Nephron progenitor cell (in vitro differentiated cells): ENCODE measurements at places on chromosomes 3 and 15.

DNA sequence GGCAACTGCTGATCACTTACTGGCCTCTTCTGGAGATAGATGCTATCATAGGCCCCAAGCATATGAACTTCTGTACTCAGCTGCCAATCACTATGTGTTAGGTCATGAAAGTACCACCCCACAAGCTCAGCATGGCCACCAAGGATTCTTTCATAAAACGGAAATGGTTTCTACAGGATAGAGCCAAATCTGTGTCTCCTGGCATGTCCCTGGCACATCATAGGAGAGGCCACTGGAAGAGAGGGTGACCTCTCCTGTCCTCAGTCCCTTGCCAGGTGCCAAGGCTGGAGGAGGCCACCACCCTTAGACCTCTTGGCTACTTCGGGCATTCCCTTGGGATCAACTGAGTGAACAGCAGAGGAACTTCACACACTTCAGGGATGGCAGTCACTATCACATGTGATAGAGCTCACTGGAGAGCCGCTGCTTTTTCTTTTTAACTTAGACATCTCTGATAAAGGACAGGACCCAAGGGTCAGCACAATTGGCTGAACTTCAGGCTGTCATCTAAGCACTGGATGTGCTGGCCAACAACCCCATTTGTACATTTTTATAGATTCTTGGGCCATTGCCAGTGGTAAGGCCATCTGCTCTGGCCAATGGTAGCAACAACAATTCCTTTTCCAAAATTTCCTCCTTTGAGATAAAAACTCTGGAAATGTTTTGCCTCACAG lies 425.2 kb downstream of the SQOR start:
- no peak for DNase-seq
- H3K4me1 ChIP-seq = no peaks in the 10 kb centered on the region
- H3K27ac ChIP-seq = no peak overlapping the region
- H3K36me3 ChIP-seq = no peaks in the 10 kb centered on the region

DNA sequence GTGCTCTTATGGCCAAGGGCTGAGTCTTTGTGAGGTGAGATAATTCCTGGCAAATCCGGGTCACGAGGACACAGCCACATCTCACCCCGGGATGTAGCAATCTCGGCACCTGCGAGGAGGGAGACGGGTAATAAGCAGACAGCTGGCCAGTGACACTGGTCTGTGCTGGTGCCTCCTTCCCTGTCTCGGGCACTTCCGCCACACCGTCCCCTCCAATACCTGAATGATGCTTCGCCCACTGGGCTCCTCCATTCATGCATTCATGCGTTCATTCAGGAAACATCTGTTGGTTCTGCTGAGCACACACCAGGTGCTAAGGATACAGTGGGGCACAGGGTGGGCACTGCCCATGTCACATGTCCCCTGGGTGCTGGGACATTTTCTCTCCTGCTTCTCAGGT lies 60.1 kb downstream of the ATP10A start:
- no peak overlapping the region for H3K27ac ChIP-seq
- peaks cover 37% of the 10 kb centered on the region for H3K4me1 ChIP-seq
- DNase-seq = no peak
- H3K4me3 ChIP-seq = no peak overlapping the region
- H3K36me3 ChIP-seq = no peaks in the 10 kb centered on the region

GRCh38 chr3:49813497-49814174 lies at the start of gene UBA7:
UBA7 (minus strand) TSS chr3:49813953; CDS start chr3:49813787, 166 bp downstream.
- DNase-seq = no peak
- no peaks in the 10 kb centered on the region for H3K36me3 ChIP-seq
- H3K27me3 ChIP-seq = peaks cover 3% of the 10 kb centered on the region
- peaks cover 12% of the 10 kb centered on the region for H3K4me1 ChIP-seq
- H3K4me3 ChIP-seq = no peak within 1 kb of the TSS

DNA sequence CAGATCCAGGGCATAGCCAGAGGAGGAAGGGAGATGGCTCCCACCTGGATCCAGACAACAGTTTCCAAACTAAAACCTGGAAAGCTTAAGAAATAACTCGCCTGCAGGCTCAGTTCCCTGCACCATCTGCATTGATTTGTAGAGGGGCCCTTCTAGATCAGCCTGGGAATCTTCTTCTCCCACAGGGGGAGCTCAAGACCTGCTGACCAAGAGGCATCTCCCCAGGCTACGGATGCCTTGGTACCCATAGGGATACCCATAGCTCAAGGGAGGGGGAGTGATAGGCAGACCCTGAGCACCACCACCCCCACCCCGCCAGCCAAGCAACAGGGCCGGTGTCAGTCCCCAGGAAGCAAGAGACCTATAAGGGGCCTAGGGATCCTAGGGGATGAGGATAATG lies 28.0 kb upstream of the DCLK3 start:
- peak; percentile 40 for DNase-seq
- H3K4me1 ChIP-seq = no peaks in the 10 kb centered on the region
- no peaks in the 10 kb centered on the region for H3K36me3 ChIP-seq
- no peak overlapping the region for H3K4me3 ChIP-seq

GRCh38 chr3:153331676-153332075 lies 169.7 kb downstream of the RAP2B start:
- DNase-seq = no peak
- no peak overlapping the region for H3K27ac ChIP-seq
- H3K27me3 ChIP-seq = peaks cover 4% of the 10 kb centered on the region
- H3K4me3 ChIP-seq = no peak overlapping the region
- H3K4me1 ChIP-seq = no peaks in the 10 kb centered on the region

GRCh38 chr15:70669006-70669602 lies 94.3 kb downstream of the UACA start:
- DNase-seq = no peak
- no peaks in the 10 kb centered on the region for H3K36me3 ChIP-seq
- H3K27ac ChIP-seq = no peak overlapping the region
- H3K4me3 ChIP-seq = no peak overlapping the region
- no peaks in the 10 kb centered on the region for H3K27me3 ChIP-seq

DNA sequence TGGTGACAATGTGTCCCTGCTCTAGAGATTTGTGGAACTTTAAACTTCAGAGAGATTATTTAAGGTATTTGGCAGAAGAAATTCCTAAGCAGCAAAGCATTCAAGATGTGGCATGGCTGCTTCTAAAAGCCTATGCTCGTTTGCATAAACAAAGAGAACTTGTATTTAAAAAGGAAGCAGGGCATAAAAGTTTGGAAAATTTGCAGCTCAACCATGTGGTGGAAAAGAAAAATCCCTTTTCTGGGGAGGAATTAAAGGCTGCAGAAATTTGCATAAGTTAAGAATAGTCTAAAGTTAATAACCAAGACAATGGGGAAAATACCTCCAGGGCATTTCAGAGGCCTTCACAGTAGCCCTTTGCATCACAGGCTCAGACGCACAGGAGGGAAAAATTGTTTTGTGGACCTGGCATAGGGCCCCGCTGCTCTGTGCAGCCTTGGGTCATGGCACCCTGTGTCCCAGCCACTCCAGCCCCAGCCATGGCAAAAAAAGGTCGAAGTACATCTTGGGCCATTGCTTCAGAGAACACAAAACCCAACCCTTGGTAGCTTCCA lies 1109.1 kb downstream of the OTOL1 start:
- H3K27me3 ChIP-seq = no peaks in the 10 kb centered on the region
- no peak overlapping the region for H3K27ac ChIP-seq
- no peak for DNase-seq
- peaks cover 14% of the 10 kb centered on the region for H3K4me1 ChIP-seq

GRCh38 chr3:4996771-4997291 lies 17.6 kb downstream of the BHLHE40 start:
- DNase-seq = no peak
- H3K4me3 ChIP-seq = no peak overlapping the region
- no peak overlapping the region for H3K27ac ChIP-seq
- H3K27me3 ChIP-seq = peaks cover 10% of the 10 kb centered on the region
- no peaks in the 10 kb centered on the region for H3K36me3 ChIP-seq

DNA sequence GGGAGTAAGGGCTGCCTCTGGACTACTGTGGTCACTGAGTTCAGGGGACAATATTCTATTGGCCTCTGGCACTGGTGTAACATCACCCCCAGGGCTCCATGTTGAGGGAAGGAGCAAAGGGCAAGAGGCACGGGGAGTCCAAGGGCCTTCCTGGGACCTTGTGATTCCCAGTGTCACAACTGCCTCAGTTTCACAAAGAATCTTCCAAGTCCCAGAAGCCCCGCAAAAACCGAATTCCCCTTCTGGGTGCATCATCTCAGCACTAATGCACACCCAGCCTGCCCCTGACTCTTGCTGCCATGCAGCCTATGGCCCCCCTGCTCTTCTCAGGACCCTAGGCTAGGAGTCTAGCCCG lies 5.5 kb downstream of the AMOTL2 start:
- H3K4me3 ChIP-seq = no peak overlapping the region
- DNase-seq = no peak
- H3K36me3 ChIP-seq = peaks cover 50% of the 10 kb centered on the region

- peaks cover 15% of the 10 kb centered on the region for H3K4me1 ChIP-seq
- H3K27me3 ChIP-seq = no peaks in the 10 kb centered on the region
- H3K4me3 ChIP-seq = no peak overlapping the region
- no peak overlapping the region for H3K27ac ChIP-seq
- no peaks in the 10 kb centered on the region for H3K36me3 ChIP-seq
Measured at GRCh38 chr3:153704115-153704514, 417.1 kb upstream of the ARHGEF26 start.

GRCh38 chr3:25150199-25150598 lies 277.9 kb upstream of the RARB start:
- H3K4me3 ChIP-seq = no peak overlapping the region
- no peaks in the 10 kb centered on the region for H3K36me3 ChIP-seq
- H3K27ac ChIP-seq = no peak overlapping the region
- DNase-seq = no peak

DNA sequence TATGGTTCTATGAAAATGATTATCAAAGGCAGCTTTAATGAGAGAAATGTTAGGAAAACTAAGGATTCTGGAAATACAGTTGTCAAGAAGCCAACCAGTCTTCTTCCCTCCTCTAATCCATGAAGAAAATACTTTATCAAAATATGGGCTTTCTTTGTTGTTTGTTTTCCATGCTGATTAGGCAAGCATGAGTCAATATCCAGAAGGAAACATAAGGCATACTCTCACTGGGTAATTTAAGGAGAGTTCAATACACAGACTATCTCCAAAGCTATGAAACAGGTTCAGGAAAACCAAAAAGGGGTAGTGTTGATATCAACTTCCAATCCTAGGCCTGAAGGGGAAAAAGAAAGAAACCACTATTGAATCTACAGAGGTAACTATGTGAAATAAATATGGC lies 68.7 kb upstream of the CMC1 start:
- H3K4me3 ChIP-seq = no peak overlapping the region
- no peak for DNase-seq
- no peak overlapping the region for H3K27ac ChIP-seq
- no peaks in the 10 kb centered on the region for H3K27me3 ChIP-seq

GRCh38 chr3:39434574-39434973 lies 28.1 kb downstream of the RPSA start:
- no peak overlapping the region for H3K27ac ChIP-seq
- H3K4me3 ChIP-seq = no peak overlapping the region
- no peaks in the 10 kb centered on the region for H3K36me3 ChIP-seq
- DNase-seq = no peak
- H3K4me1 ChIP-seq = no peaks in the 10 kb centered on the region

GRCh38 chr3:156511987-156512677 lies 42.8 kb downstream of the SSR3 start:
- no peaks in the 10 kb centered on the region for H3K36me3 ChIP-seq
- DNase-seq = no peak
- H3K27me3 ChIP-seq = peaks cover 10% of the 10 kb centered on the region

- no peaks in the 10 kb centered on the region for H3K36me3 ChIP-seq
- H3K27me3 ChIP-seq = peaks cover 44% of the 10 kb centered on the region
- H3K4me3 ChIP-seq = peak overlapping the region; percentile 60
Measured at GRCh38 chr3:183885766-183886165, 1.1 kb upstream of the PARL start.

DNA sequence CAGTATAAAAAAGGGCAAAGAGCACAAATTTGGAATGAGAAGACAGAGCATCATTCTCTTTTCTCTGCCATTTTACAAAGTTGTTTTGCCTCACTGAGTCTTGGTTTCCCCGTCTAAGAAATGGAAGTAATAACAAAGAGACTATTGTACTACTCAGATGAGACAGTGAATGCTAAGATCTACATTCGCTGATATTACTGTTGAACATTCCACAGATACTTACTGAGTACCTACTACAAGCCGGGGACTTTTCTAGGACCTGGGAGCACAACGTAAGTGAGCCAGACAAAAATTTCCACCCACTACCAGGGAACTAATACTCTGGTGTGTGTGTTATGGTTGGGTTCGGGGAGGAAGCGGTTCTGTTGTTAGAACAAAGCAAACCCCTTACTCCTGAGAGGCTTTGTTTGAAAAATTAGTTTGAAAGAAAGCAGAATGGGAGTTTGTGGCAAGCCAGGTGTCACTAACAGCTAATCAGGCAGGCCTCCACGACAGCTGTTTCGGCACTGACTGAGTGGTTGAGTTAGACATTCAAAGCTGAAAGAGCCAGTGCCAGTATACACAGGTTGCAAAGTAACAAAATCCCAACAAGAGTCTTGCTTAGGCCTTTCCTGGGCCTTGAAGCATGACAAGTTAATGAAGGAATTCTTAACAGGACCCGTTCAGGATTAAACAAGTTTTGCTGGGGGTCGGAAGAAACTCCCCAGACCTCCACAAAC lies 458.3 kb downstream of the EDEM1 start:
- DNase-seq = no peak
- peaks cover 3% of the 10 kb centered on the region for H3K27me3 ChIP-seq
- no peaks in the 10 kb centered on the region for H3K36me3 ChIP-seq
- H3K27ac ChIP-seq = peak overlapping the region; percentile 85
- no peak overlapping the region for H3K4me3 ChIP-seq

DNA sequence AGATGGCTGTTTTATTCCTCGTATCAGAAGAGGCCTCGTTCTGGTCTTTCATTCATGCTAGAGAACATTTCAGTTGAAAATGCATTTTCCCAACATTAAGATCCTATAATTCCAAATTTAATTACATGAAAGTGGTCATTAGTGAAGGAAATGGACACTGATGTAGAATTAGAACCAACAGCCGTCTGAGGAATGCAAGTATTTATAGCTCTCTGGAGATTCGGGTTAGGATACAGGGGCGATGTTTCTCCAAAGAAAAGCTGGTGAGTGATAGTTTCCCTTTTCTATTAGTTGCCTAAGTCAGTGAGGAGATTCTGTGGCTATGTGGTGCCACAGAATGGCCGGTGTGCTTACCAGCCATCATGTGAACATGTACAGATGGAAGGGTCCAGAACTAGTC lies 109.0 kb upstream of the IL12A start:
- H3K4me1 ChIP-seq = peaks cover 37% of the 10 kb centered on the region
- no peak for DNase-seq
- H3K36me3 ChIP-seq = no peaks in the 10 kb centered on the region
- no peak overlapping the region for H3K27ac ChIP-seq
- no peak overlapping the region for H3K4me3 ChIP-seq

- DNase-seq = no peak
- no peak overlapping the region for H3K4me3 ChIP-seq
- no peaks in the 10 kb centered on the region for H3K27me3 ChIP-seq
Measured at GRCh38 chr15:71610728-71611552, 199.4 kb upstream of the NR2E3 start.

GRCh38 chr15:80072285-80072994 lies 13.0 kb downstream of the ZFAND6 start:
- peaks cover 7% of the 10 kb centered on the region for H3K36me3 ChIP-seq
- H3K4me3 ChIP-seq = peak overlapping the region; percentile 97

DNA sequence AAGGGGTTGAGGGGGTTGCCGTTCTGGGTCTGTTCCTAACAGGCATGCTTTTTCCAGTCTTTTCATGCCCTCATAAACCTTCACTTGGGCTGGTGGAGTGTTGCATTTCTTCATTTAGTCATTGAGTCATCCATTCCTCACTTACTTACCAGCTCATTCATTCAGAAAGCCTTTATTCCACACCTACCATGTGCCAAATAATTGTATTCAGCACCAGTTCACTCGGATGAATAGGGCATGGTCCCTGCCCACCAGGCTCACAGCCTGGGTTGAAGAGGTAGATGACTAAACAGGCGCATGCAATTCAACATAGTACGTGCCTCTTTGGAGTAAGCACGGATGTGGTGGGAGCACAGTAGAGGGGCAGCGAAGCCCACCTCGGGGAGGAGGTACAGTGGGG lies 35.1 kb upstream of the THSD4 start:
- no peak overlapping the region for H3K4me3 ChIP-seq
- no peak overlapping the region for H3K27ac ChIP-seq
- H3K36me3 ChIP-seq = no peaks in the 10 kb centered on the region
- peaks cover 22% of the 10 kb centered on the region for H3K4me1 ChIP-seq
